ENCODE measurements at places on chromosomes 16 and 17. TPM values are rescaled to one million over a fixed set of nuclear protein-coding genes. Genes with fewer than 3 reads are reported as not detected.

IGSF6 gene
- total RNA-seq, result not detected

OR4D1 gene
- not detected for total RNA-seq

FA2H gene
- total RNA-seq, result 11.5 TPM

MYO1D gene
- 54.4 TPM for total RNA-seq

KRTAP9-8 gene
- total RNA-seq, result not detected

CHP2 gene
- not detected for total RNA-seq

CCL5 gene
- not detected for total RNA-seq

DNA sequence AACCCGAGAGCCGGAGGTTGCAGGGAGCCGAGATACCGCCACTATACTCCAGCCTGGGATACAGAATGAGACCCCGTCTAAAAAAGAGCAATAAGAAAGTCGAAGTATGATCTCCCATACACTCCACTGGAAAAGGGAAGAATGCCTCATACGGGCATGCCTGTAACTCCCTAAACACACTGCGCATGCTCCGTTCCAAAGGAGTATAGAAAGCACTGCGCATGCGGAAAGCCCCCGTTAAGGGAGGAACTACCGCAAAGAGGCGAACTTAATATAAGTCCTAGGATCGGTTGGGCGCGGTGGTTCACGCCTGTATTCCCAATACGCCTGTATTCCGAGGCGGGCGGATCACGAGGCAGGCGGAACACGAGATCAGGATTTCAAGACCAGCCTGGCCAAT is 313.1 kb upstream of the ERCC4 start:
- no peak for DNase-seq

DNA sequence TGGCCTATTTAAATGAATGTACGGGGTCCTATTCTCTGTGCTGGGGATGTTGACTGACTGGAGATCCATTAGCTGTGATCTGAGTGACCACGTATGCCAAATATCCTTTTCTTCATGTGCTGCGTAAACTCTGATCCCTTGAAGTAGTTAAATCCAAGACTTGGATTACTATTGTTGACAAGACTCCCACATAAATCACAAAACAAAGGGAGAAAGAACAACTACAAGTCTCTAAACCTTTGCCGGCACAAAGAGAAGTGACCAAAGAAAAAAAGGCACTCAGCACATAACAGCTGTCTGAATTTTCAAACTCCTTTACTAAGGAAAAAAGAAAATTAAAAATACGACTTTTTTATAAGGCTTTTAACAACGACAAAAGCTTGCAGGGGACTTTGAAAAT is 559.9 kb upstream of the CDH8 start:
- DNase-seq, result no peak

DNA sequence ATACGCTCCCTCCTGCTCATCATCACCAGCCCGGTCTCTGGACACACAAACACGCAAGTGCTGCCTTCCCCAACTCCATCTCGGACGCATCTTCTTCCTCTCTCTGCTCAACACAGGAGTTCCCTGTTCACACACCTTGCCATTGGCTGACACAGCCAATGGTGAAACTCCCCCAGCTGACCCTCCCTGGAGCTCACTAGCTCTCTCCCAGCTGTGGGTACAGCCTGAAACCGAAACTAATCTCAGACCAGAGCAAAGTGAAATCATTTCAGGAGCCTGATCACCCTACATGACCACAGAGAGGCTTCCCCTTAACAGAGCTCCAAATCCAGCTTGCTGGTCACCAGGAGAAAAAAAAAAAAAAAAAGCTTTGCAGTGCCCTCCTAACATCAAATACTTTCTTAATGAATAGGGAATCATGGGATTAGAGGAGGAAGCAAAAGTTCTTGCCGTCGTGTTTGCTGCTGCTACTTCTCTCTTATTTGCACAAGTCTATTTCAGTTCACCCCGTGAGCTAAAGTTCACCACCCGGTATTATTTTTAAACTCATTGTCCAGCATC is 8.3 kb downstream of the CUEDC1 start:
- no peak for DNase-seq

GRCh38 chr16:19131825-19132218 is 18.1 kb downstream of the ITPRIPL2 start:
- DNase-seq, result no peak

GRCh38 chr16:81715358-81716196 is 63.5 kb upstream of the PLCG2 start:
- no peak for DNase-seq

DNA sequence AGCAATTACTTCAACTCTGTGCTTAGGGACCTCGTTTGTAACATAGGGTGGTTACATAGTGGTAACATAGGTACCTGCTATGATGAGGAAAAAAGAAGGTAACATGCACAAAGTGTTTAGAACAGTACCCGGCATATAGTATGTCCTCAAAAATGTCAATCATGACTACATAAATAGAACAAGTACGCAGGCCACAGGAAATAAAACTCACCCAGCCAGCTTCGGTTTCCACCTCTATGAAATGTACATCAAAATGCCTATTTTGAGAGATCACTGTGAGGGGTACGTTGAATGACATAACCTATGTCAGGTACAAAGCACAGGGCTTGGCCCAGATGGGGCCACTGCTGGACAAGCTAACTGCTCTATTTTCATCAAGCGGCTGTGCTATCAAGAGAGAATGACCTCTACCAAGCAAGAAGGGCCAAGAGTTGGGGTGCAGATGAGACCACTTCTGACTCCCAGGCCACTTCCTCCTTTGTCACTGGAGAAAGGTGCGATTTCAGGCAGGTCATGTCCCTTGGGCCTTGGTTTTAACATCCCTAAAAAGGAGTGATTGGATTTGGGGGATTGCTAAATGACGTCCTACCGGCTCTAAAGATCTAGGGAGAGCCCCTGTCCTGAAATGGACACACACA is 45.4 kb downstream of the WSB1 start:
- DNase-seq, result no peak

- DNase-seq, result no peak
Observed at GRCh38 chr17:54117452-54117851, 294.7 kb downstream of the KIF2B start.

GRCh38 chr17:45073414-45074070 is 12.4 kb downstream of the NMT1 start:
- no peak for DNase-seq

DNA sequence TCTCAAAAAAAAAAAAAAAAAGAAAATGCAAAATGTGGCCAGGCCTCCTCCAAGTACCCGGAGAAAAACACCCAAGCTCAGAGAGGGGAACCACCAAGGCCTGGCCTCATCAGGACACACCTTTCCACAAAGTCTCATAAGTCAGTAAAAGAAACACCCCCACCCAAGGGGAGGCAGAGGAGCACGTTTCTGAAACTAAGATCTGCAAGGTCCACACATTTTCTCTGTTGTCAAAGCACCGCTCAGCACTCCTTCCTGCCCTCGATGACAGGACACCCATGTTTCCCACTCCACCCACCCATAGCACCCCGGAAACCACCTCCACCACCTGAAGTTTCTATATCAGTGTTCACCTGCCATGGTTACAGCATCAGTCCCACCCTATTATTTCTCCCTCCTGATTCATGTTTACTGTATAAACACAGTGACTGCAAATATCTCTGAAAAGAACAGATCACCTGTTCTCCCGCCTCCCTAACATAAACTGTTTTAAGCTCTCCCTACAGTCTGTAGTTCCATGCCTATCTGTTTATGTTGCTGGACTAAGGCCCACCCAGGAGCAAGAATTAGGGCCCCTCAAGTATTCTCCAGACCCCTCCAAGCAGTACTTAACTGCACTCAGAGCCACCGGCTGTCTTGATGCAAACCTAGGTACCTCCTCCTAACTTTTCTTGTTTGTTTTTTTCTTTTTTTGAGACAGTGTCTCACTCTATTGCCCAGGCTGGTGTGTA is 2.0 kb downstream of the CORO7 start:
- no peak for DNase-seq

DNA sequence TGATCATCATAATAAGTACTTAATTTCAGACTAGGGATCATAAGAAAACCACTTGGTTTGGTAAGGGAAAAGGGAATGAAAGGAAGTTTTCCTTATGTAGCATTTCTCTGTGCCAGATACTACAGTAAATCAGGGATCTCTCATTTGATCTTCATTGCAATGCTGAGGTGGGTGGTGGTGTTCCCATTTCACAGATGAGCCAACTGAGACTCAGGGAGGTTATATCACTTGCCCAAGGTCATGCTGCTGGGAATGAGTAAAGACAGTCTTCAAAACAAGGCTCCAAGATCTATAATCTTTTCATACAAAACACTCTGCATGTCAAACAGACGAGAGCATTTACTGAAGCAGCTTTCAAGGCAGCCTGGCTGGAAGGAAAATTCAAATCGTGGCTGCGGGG is 124.6 kb downstream of the GP2 start:
- no peak for DNase-seq

- DNase-seq, result no peak
Observed at GRCh38 chr16:49465661-49466528, 92.3 kb downstream of the C16orf78 start.

- DNase-seq, result no peak
Observed at GRCh38 chr17:34205401-34205800, 49.7 kb upstream of the CCL2 start.

- no peak for DNase-seq
Observed at GRCh38 chr17:21089933-21090901, 36.5 kb upstream of the DHRS7B start.

- no peak for DNase-seq
Observed at GRCh38 chr17:82798752-82799151, 41.1 kb downstream of the ZNF750 start.

GRCh38 chr16:46785076-46785845 is 37.1 kb upstream of the MYLK3 start:
- no peak for DNase-seq

DNA sequence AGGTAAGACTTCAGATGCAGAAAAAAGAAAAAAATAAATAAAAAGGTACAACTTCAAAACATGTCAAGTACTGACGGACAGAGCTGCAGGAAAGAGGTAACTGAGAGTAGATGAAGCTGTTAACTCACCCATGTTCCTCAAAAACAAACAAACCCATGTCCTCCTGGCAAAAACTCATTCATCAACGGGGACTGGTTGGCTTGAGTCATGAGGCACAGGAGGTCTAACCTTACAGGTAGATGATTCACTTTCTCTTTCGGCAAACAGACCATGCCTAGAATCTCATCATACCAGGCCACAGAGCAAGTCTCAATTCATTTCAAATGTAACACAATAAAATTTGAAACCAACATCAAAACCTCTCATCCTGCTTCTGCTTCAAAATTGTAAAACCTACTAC is 12.3 kb upstream of the FASN start:
- DNase-seq, result no peak

DNA sequence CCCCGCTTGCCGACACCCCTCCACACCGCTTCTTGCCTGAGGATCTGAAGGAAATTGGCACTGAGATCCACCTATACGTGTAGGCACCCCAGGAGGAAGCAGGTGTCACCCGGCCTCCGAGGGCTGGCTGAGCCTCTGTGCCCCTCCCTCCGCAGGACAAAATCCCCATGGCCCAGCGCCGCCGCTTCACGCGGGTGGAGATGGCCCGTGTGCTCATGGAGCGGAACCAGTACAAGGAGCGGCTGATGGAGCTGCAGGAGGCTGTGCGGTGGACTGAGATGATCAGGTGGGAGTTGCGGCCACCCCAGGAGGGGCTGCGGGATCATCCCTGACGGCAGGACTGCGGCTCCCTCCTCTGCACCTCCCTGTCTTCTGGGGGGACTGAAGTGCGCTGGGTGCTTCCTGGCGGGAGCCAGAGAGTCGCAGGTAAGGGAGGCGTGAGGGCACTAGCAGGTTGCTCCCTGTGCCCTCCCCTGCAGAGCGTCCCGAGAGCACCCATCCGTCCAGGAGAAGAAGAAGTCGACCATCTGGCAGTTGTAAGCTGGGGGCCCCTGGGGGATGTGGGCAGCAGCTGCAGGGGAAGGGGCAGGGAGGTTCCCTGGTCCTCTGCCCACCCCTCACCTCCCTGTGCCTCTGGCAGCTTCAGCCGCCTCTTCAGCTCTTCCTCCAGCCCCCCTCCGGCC is 9.0 kb downstream of the NME3 start:
- DNase-seq, result no peak

DNA sequence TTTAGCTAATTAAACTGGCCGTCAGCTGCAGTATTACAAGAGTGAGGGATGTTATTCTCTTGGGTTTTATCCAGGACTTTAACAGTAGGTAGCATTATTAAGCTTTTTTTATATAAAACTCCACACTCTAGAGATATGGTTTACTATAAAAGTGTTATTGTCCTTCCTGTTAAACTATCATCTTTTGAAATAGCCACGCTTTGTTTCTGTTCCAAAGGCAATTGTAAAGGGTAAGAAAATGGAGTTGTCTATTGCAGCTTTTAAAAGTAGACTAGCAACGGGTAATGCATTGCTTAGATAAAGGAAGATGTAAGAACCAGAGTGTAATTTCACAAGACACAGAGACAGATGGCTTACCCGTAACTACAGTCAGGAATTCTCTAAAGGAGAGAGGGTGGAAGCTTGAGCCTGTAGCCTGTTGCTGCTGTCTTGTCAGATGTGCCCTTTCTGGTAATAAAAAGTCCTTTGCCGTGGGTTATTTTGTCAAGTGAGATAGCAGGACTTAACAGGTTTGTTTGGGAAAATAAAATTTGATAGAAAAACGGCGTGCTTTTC is 56.4 kb downstream of the WWOX start:
- DNase-seq, result no peak

DNA sequence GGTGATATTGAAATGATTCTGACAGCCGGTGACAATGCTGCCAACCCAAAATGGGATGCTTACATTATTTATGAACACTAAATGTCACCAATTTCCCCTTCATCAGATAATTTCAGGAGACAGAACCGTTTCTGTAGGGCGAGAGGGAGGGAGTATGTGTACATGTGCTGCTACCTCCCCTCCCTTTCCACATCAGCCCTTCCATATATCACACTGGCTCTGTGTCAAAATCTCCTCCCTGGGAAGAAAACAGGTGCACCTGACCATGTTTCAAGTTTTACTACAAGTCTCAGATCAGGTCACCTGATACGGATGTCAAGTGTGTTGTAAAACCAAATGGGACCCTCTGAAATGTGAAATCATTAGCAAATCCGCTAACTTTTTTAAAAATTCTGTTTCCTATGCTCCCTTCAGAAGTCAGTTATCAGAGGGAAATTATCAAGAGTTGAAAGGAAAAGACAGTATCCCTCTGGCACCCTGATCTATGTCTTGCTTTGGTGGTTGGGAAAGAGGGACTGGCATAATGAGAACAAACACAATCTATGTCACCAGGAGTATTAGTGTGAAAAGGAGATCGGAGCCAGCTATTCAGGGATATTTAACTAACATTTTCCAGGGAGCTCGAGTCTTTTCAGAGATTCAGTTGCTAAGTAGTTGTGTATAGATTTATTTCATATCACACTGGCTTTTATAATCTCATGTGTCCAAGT is 1002.3 kb upstream of the CDH8 start:
- no peak for DNase-seq

DNA sequence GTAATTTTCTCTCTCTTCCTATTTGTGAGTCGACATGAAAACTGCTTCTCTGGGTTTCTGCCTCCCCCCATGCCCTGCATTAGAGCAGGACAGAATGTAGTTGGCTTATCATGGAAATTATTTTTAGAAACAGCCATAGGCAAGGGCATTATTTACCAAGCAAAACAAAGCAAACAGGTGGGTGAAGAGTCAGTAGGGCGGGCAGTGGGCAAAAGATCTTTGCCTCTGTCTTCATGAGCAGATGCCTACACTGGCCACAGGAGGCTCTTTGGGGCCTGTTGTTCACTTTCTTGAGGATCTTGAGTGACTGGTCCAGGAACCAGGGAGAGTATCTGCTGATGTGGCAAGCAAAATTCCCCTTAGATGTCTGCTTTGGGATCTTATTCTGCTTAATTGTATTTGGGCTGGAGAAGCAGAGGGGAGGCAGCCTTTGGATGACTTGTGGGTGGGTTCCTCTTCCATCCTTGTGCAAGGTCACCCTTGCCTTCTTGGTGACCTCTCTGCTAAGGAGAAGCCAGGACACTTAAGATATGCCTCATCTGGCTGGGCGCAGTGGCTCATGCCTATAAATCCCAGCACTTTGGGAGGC is 42.5 kb upstream of the CLEC19A start:
- DNase-seq, result no peak

- DNase-seq, result no peak
Observed at GRCh38 chr17:49523706-49524472, 28.8 kb downstream of the NGFR start.

Data from epithelial cell of proximal tubule (primary cell).